ENCODE measurements at places on chromosomes 12 and 14. TPM values are rescaled to one million over a fixed set of nuclear protein-coding genes. Genes with fewer than 3 reads are reported as not detected.

The ARHGAP9 gene
- 1.2 TPM for total RNA-seq

The PAPLN gene
- total RNA-seq, result 1.2 TPM

The NINJ2 gene
- 2.9 TPM for total RNA-seq

DNA sequence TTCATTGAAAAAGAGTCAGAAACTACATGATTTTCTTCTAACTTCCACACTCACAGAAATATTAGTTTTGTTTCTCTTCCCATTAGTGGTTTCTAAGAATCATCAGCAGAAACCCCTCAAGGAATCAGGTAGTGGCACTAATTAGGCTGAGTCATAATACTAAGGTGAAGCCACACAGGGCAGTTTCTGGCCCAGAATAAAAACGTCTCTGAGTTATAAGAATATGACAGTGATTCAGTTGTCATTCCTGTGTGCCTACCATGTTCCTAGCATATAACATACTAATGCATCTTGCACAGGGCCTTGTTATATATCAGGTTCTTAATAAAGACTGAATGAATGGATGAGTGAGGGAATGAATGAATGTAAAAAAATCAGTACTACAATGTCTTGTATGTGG, 206.0 kb upstream of the PLEKHG7 start:
- DNase-seq, result no peak

- DNase-seq, result no peak
Observed at GRCh38 chr12:94207849-94208621, 59.7 kb downstream of the PLXNC1 start.

- DNase-seq, result no peak
Observed at GRCh38 chr14:77475432-77476115, 17.7 kb downstream of the AHSA1 start.
